Hippocampal formation (tissue), 2 donors: ENCODE measurements at places on chromosomes 13 and 19.

- DNase-seq, result no peak
Measured at GRCh38 chr13:114124431-114124830, 8.0 kb downstream of the RASA3 start.

- DNase-seq, result no peak
Measured at GRCh38 chr13:65913173-65913572, 1317.0 kb downstream of the PCDH9 start.

DNA sequence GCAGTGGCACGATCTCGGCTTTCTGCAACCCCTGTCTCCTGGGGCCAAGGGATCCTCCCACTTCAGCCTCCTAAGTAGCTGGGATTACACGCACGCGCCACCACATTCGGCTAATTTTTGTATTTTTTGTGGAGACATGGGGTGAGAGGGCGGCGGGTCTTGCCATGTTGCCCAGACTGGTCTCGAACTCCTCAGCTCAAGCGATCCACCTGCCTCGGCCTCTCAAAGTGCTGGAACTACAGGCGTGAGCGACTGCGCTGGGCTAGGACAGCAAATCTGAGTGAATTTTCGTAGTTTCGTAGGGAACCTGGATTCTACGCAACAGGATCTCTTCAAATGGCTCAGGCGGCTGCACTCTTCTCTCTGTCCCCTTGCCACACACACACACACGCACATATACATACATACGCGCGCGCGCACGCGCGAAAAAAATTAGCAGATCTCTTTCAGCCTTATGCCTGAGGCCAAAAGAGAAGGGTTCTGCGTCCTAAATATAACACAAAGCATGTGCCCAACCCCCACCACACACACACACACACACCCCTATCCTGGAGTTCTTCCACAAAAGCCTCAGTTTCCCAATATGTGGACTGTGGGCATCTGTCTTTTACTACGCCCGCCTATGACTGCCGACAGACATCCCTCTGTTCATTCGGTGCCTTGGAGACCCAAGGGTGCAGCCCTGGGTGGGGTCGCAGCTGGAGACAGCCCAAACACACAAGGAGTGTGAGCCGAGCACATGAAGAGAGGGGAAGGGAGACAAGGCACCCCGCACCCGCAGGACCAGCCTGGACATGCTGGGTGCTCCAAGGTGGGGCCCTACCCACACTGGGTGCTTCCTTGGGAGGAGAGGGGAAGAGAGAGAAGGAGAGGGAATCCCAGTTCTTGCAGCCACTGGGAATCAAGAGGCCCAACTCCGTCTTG lies 616 bp downstream of the PINLYP start:
- no peak for DNase-seq

- DNase-seq, result no peak
Measured at GRCh38 chr13:72208112-72208645, 341.2 kb upstream of the DACH1 start.

- DNase-seq, result no peak
Measured at GRCh38 chr13:97892717-97893116, 60.8 kb upstream of the IPO5 start.

DNA sequence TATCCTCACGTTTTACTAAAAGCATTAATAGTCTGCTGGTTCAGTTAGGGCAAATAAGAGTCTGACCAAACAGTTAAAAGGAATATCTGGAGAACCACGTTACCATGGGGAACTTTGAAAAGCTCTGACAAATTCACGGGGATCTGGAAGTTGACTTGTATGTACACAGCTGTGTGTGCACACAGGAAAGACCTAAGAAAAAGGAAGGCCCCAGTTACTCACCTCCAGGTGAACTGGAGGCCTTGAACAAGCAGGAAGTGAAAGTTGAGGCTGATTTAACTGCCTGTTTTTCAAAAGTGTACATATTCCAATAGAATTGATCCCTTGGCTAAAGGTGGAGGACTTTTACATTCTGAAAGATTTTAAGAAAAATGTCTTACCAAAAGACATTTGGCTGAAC lies 1891.6 kb upstream of the PCDH20 start:
- DNase-seq, result no peak

- no peak for DNase-seq
Measured at GRCh38 chr13:34751492-34751891, 190.6 kb upstream of the NBEA start.
